ENCODE measurements at places on chromosomes 1 and 21.
A peak's percentile ranks its signal among the peaks of the same experiment; 100 is the strongest.

- DNase-seq = no peak
Measured at GRCh38 chr1:214013614-214014377, 26.0 kb downstream of the PROX1 start.

DNA sequence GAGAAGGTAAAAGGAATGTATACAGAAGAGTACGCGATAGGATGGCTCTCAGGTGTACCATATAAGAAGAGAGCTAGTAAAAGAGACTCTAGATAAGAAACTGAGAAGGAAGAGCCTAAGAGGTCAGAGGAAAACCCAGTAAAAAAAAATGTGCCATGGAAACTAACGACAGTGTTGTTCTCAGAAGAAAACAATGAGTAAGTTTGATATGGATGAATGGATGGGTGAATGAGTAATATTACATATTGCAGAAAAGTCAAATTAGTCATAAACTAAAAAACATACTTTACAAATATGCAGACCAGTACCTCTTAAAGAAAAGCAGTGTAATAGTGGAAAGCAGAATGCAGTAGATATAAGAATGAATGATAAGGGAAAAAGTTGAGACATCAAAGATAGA is 316.2 kb downstream of the HMCN1 start:
- no peak for DNase-seq

GRCh38 chr1:15557008-15557407 is 27.8 kb downstream of the AGMAT start:
- DNase-seq = no peak

DNA sequence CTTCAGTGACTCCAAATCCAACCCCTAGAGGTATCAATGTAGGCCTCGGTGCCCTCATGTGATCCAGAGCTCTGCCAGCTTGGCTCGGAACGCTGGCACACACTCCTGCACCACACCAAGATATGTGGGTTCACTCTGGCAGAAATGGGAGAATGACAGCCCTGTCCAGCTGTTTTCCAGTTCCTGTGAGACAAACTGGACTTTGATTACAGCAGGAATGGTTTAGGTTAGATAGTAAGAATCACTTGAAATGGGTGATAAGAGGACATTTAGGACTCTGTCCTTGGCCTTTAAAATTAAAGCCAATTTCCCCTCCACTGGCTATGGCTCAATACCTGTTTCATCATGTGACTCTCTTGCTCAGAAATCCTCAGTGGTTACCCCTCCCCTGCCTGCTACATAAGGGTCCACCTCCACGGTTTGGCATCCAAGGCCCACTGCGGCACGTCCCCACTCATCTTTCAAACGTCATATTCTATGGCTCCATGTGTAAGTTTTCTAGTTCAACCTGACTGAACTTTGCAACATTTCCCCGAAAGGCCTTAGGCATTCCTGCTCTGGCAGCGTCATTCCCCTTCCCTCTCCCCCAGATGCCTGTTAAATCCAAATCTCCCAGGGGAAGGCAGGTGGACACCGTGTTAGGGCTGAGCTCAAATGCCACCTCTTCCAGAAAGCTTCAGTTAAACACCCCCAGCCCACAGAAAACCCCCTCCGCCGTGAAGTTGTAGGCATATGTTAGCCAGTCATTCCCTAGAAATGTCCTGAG is 44.7 kb downstream of the PLEKHA6 start:
- DNase-seq = no peak

DNA sequence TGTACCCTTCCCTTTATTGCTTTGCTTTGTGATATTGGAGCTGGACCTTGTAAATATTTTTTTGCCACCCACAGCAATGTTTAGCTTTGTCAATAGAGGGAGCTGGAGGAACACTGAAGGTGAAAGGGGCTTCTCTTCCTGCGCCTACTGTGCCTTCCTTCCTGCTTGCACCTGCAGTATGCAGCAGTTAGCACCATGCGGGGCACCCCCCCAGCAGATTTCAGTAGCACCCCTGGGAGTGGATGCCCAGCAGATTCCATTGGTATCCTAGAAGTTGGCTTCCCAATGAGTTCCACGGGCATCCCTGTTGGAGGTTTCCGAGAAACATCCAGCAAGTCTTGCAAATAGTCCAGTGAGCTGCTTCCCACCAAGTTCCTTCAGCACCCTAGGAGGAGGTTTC is 25.6 kb downstream of the S100A10 start:
- peak; percentile 55 for DNase-seq
